NCI-H460 (cell line): ENCODE measurements at places on chromosomes 6 and 20. TPM values are rescaled to one million over a fixed set of nuclear protein-coding genes. Genes with fewer than 3 reads are reported as not detected.

Gene SEMG2
- total RNA-seq = not detected in 2 replicates

Gene OR2B6
- 0.42 TPM in 1 of 2 replicates, not detected in the other for total RNA-seq

Gene MRAP2
- total RNA-seq = 0.87 and 0.95 TPM in 2 replicates

DNA sequence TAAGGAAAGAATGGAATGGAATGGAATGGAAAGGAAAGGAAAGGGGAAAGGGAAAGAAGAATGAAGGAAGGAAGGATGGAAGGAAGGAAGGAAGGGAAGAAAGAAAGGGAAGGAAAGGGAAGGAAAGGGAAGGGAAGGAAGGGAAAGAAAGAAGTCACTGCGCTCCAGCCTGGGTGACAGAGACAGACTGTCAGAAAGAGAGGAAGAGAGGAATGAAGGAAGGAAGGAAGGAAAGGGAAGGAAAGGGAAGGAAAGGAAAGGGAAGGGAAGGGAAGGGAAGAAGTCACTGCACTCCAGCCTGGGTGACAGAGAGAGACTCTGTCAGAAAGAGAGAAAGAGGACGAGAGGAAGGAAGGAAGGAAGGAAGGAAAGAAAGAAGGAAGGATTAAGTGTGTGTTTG is 221.2 kb upstream of the LAMP5 start:
- no peak for DNase-seq

- DNase-seq = peak; percentile 23
Observed at GRCh38 chr6:153392156-153392555, 261.1 kb upstream of the RGS17 start.

DNA sequence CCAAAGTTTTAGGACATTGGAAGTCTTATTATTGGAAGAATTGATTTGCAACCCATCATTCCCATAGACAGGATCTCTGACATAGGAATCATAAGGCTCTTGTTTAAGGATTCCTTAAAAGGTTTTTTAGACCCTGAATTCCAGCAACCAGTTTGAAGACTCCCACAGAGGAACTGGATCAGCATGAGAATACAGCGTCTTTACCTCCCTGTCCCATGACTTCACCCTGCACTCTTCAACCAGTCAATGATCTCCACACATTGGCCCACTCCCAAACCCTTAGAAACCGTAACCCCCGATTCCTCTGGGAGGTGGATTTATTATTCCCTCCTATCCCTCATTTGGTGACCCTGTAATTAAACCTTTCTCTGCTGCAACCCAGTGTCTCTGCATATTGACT is 150.7 kb upstream of the PLCB4 start:
- no peak for DNase-seq
